Glutamatergic neuron (in vitro differentiated cells): ENCODE measurements at places on chromosomes 2 and 18.

- DNase-seq: no peak
Measured at GRCh38 chr18:51053814-51054213, 23.8 kb downstream of the SMAD4 start.

DNA sequence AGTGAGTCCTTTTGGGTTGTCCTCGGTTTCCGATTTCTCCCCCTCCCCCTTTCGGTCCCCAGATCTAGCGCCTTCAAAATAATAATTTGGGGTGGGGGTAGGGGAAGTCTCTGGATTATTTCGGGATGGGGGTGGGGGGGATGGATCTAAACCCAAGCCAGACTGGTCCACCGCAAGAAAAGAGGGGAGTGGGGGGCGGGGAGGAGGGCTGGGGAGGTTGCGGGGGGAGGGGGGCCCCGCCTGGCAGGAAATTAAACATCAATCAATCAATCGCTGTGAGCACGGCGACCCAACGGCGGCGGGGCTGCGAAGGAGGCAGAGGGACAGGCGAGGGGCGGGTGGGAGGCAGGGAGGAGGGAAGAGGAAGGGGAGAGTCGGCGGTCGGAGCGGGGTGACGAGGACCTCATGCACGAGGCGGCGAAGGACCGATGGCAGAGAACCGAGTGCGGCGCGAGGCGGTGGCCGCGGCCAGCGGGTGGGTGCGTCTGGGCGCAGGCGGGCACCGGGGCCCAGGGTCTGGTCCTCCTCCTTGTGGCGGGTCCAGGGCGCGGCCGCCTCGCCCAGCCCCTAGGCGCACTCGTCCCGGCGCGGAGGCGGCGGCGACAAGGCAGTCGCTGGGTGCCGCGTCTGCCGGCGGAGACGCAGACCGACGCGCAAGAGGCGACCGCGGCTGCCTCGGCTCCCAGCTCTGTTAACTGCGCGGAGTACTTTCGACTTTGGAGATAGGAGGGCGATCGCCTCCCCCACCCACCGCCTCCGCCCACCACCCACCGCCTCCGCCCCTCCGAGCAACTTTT is 468 bp upstream of the SATB2 start:
- peak; percentile 77 for DNase-seq

GRCh38 chr18:56869189-56869777 is 218.1 kb downstream of the WDR7 start:
- no peak for DNase-seq

GRCh38 chr2:236078297-236079255 is 89.6 kb downstream of the GBX2 start:
- DNase-seq: no peak

GRCh38 chr2:162100579-162100978 is 26.6 kb upstream of the DPP4 start:
- DNase-seq: no peak

DNA sequence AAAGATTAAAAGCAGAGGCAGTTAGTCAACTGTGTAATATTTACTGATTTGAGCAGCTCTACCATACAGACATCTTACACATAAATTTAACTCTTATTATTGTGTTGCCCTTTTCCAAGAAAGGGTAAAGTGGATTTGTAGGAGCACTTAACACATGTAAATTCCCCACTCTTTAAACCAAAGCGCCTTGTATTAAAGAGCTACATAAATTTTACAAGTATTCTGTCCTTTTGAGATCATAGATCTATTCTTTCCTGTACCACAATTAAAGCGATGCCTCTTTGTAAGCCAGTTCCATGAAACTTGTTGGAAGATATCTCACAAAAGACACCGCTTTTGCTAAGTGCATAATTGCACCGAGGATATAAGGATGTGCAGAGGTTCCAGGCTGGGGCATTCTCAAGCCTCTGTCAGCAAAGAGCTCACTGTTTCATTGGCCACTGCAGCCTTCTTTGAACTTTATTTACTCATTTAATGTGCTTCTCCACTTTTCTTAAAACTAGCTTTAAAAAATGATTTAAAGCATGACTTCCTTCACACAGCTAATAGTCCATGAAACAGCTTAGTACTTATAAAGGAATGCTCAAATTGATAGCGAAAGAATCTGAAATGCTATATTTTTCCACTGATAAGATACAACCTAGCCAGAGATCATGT is 520.0 kb upstream of the TCF4 start:
- no peak for DNase-seq

DNA sequence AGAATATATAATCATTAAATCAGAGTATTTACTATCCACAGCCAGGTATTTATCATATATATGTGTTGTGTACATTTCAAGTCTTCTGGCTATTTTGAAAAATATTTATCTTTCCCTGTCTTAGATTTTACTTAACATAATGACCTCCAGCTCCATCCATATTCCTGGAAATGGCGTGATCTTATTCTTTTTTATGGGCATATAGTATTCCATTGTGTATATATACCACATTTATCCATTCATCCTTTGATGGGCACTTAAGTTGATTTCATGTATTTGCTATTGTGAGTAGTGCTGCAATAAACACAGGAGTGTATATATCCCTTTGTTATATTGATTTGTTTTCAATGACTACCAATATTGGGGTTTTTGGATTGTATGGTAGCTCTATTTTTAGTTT is 6.6 kb downstream of the GCC2 start:
- no peak for DNase-seq

DNA sequence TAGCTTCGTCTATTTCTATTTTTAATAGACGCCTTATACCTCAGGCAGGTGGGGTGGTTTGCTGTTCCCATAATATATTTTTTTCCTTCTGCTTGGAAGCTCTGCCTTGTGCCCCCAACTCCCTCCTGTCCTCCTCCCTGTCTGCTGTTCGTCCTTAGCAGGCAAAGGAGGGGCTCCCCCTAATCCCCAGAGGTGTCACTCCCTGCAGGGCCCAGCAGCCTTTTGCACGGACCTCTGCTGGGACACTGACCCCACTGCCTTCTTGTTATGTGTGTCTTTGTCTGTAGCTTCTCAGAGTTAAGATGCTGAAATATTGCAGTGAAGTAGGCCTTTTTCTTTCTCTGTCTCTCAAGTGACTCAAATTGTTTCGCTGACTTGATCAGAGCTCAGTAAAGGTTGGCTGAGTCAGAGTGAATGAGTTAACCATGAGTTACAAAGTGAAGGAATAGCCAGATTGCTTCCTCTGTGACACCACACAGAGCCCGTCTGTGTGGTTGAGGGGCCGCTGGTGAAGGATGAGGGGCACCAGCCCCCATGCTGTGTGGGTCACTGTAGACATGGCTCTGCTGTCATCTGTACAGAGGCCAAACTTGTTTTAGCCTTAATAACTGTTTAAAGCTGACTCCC is 47.7 kb downstream of the PRKCE start:
- DNase-seq: no peak

GRCh38 chr2:97761192-97761591 is 47.8 kb downstream of the ZAP70 start:
- DNase-seq: no peak

GRCh38 chr2:43102366-43103092 is 123.9 kb downstream of the ZFP36L2 start:
- no peak for DNase-seq

GRCh38 chr2:162057426-162057825 is 16.6 kb downstream of the DPP4 start:
- no peak for DNase-seq

GRCh38 chr2:168457190-168457895 is 1.3 kb downstream of the CERS6 start:
- DNase-seq: no peak

- no peak for DNase-seq
Measured at GRCh38 chr2:206480161-206480560, 36.8 kb downstream of the ADAM23 start.

DNA sequence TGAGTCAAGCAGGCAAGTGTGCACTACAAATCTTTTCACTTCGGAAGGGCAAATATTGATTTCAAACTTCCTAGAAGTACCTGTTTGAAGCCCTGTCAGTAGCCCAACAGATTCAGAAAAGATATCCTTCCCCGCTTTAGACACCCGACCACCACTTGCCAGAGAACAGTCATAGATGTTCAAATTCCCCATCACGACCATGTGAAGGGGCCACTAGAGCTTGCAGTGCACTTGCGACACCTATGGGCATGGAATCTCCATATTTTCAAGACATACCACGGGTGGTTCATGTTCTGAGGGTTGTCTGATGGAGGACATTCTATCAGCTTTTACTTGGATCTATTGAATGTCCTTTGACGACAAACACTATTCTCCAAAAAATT is 23.8 kb downstream of the GNLY start:
- DNase-seq: no peak

DNA sequence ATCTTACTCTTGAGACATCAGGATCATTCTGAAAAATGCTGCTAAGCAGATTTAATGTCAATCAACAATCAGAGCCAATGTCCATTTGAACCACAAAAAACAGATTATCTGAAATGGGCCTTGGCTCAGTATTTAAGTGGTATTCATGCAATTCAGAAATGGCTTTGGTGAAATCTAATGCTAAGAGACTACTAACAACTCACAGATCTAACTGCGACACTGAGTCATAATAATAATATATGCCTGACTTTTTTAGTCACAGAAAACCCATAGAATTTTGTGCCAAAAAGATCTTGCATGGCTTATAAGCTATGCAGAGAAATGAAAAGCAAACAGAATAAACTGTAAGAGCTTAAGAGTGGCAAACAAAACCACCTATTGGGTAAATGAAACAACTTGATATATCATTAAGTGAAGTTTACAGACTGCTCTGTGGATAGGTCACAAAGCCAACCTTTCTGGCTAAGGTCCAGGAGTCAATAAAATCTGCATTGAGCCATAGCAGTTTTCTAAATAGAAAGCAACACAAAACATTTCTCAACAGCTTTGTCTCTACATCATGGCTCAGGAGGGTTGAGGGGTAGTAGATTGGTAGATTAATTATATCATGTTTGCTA is 234.3 kb downstream of the LRATD1 start:
- DNase-seq: no peak

GRCh38 chr18:12637901-12638643 is 19.8 kb downstream of the SPIRE1 start:
- no peak for DNase-seq

GRCh38 chr18:66662632-66663031 is 58.7 kb upstream of the CDH19 start:
- DNase-seq: no peak

DNA sequence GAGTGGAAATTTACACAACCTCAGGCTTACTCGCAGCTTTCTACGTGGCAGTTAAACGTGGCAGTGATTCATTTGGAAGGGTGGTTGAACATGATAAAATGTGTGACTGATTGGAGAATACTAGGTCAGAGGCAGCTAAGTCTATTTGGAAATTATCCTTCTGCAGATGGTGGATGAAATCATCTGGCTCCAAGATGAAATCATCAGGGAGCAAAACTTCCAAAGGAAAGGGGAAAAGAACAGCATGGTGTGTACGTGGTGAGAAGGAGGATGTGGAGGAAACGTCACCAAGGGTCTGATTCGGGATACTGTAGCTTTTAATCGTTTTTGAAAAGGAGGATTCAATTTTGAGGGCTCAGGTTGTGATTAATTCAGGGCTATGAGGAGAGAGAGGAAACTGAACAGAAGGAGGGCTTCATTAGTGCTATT is 47.9 kb downstream of the COL3A1 start:
- no peak for DNase-seq

- no peak for DNase-seq
Measured at GRCh38 chr2:176544991-176545956, 276.0 kb downstream of the MTX2 start.

- no peak for DNase-seq
Measured at GRCh38 chr2:181872178-181872577, 19.4 kb upstream of the ITPRID2 start.

DNA sequence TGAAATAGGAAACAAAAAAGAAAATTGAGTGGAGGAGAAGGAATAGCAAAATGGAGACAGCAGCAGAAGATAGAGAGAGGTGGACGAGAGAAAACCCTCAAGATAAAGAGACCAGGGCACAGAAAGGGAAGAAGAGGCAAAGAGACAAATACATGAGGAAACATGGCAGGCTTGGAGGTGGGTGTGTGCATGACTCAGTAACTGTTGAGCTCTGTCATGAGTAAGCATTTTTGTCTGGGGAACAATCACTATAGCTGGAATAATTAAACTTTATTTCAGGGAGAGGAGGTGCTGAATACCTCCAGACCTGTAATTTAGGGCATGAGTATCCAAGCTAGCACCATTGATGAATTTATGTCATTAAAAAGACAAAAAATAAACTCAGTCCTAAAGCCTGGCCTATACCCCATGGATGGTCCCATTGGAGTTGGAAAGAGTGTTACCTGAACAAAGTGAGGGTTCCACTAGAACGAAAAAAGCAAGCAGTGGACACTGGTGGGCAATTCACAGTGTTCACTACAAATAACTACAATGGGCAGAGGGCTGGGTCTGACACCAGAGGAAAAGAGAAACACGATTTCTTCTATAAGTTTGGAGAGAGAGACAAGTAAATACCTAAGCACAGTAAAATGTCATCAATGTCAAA is 145.5 kb downstream of the ADCYAP1 start:
- no peak for DNase-seq

- no peak for DNase-seq
Measured at GRCh38 chr2:19855542-19856431, 46.0 kb downstream of the TTC32 start.

DNA sequence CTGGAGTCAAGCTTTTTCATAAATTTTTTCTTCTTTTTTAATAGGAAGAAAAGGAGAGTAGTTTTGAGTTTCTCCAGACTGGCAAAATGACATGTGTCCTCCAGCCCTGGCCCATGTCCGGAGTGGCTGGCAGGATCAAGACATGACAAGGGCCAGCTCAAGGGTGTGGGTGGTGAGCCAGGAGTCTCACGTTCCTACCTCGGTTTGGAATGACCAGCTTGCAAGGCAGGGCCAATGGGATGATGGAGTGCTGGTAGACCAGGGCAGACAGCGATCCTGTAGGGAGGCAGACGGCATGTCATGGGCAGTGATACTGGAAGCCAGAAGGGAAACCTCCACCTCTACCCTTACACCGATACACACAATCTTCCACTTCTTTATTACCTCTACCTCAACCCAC is 190.6 kb downstream of the TNS1 start:
- no peak for DNase-seq

DNA sequence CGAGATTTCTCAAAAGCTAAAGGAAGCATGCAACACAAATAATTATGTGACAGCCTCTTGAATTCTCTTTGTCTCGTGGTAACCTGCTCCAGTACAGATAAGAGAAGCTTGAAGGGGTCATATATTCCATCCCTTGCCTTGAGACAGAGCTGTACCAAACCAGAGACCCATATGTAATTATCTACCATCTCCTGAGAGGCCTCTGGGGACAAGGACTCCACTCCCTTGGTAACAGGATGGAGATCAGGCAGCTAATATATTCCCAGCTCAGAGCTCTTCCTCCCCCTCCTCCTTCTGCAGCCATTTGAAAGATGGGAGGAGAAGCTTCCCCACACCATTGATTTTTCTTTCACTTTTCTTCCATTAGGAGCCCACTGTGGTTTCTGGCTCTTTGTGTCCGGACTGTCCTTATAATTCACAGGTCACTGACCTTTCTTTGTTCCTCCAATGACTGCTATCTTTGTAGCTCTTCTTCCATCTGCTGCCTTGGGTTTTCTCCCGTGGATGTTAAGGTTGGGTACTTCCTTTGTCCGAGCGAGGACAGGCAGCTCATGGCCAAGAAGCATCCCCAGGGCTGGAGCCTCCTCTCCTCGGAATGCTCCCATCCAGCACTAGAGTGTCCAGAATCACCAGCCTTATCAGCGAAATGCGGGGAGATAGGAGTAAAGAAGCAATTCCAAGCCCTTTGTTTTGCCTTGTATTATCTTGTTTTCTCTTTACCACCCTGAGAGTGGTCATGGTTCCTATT is 72.6 kb upstream of the STPG4 start:
- DNase-seq: peak; percentile 58

GRCh38 chr18:56423626-56424025 is 214.8 kb downstream of the TXNL1 start:
- no peak for DNase-seq
